CD8-positive, alpha-beta memory T cell (primary cell): ENCODE measurements at places on chromosomes 1 and 21. TPM values are rescaled to one million over a fixed set of nuclear protein-coding genes. Genes with fewer than 3 reads are reported as not detected.

The CBS gene
- polyA plus RNA-seq, result not detected

The IL23R gene
- 9.2 TPM for polyA plus RNA-seq

The C1orf87 gene
- not detected for polyA plus RNA-seq

The DTL gene
- polyA plus RNA-seq, result 0.23 TPM

The SLC45A1 gene
- 0.70 TPM for polyA plus RNA-seq

The PLD5 gene
- polyA plus RNA-seq, result not detected

The RGS1 gene
- 82.9 TPM for polyA plus RNA-seq

The GJC2 gene
- polyA plus RNA-seq, result not detected

The OR2L5 gene
- polyA plus RNA-seq, result not detected

The SYT6 gene
- polyA plus RNA-seq, result not detected

- DNase-seq, result peak; percentile 31
These were observed 2.2 kb downstream of the SLC19A1 start for GRCh38 chr21:45539796-45540600.

DNA sequence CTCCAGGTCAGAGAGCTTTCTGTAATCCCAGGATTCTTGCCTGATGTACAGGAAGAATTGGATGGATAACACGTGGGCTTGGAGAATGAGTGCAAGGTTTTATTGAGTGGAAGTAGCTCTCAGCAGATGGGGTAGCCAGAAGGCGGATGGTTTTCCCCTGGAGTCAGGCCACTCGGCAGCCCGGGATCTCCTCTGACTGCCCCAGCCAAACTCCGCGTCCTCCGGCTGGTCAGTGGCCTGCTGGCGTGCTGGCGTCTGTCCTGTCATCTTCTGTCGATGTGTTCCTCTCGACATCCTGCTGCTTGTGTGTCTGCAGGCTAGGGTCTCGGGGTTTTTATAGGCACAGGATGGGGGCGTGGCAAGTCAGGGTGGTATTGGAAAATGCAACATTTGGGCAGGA lies 27.4 kb upstream of the GJA9 start:
- no peak for DNase-seq

GRCh38 chr1:54809496-54810074 lies 8.5 kb upstream of the TTC22 start:
- DNase-seq, result no peak

DNA sequence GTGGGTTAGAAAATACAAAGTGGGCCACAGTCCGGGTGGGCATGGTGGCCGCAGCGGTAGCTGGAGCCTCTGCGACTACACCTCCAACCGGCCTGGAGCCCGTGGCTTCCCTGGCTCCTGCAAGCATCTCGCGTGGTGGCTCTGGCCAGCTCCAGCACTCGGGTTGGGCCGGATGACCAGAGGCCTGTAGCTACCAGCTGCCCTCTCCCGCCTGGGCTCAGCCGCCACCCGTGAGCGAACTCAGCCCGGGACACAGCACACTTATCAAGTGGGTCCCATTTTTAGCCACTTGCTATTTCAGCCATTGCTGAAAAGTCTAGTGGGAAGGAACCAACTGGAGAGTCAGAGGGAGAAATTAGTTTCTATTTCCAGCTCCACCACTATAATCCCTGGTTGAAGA lies 107.7 kb upstream of the CACYBP start:
- no peak for DNase-seq

DNA sequence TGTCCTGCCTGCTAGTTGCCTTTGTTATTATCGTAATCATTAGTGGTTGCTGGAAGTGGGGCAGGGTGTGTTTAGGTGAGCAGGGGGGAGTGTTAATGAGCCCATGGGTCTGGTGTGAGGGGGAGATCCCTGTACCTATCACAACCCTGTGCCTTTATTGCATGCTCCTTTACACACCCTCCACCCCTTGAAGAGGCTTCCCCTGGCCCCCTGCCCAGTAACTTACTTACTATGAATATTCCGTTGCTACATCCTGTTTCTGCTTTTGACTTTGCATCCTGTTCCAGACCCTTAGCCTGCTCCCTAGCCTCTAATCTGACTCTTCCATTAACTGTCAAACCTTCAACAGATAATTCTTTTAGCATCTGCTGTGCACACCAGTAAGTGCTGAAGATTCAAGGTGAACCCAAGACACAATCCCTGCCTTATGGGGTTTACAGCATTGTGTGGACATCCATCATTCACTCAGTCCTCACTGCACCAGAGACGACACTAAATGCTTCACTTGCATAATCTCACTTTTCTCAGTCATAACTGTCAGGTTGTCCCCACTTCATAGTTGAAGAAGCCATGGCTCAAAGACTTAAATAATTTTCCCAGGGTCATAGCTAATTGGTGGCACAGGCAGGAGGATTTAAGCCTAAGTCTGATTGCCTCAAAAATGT lies 47.9 kb downstream of the CDC7 start:
- DNase-seq, result no peak

DNA sequence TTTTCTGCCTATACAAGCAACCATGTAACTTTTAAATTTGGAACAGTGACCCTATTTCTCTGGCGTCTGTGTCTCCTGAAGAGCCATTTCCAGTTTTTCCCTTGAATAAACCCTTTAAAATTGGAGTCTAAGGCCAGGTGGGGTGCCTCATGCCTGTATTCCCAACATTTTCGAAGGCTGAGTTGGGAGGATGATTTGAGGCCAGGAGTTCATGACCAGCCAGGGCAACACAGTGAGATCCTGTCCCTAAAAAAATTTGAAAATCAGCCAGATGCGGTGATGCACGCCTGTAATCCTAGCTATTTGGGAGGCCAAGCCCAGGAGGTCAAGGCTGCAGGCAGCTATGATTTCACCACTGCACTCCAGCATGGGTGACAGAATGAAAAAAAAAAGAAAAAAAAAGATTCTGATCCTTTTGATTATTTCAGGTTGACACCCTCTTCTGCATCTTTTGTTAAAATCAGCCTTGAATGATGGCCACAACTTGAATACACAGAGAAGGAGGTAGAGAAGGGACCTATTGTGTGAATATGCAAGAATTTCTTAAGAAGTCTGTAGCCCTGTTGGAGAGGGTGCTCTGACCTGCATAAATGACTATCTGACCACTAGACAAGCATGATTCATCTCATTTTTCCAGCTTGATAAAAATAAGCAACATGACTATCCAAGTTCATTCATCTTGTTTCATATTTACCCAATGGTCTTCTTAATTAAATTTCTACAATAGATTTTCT lies 40.2 kb upstream of the PARP1 start:
- no peak for DNase-seq

- DNase-seq, result no peak
These were observed 17.7 kb downstream of the CLDN17 start for GRCh38 chr21:30148906-30149305.

DNA sequence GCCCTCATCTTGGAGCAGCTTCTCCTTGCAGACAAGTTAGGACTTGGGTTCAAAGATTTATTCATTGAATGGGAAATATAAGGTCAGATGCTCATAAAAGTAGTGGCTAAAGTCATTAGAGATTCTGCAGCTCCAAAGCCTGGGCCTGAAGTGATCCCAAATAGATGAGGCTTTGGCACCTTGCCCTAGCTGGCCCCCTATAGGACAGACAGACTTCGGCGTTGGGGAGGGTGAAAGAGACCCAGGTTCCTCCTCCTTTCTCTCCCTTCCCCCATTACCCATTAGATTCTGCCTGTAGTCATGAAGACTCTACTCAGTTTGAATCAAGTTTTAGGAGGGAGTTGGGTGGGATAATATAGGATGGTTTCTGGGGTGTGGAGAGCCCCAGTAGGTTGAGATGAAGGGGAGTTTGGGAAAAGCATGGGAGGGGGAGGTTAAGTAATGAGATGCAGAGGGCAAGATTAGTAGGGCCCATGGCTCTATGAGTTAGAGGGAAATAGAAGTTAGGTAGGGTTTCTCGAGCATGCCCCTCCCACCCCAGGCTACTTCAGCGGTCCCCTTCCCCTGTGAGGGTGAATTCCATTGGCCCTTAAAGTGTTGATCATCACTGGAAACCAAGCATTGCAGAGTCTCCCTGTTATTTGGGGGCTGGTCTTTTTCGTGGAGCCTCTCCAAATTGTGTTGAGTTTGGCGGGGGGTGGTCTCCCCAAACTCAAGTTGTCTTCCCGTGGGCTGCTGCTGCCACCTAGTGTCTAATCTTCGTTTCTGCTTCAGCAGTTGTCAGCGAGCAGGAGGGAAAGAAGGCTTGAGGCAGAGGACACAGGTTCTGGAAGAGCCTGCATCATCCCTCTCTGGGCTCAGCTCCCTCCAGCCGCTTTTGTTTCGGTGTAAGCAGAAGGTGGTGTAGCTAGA lies 2.1 kb upstream of the AHDC1 start:
- DNase-seq, result peak; percentile 67

DNA sequence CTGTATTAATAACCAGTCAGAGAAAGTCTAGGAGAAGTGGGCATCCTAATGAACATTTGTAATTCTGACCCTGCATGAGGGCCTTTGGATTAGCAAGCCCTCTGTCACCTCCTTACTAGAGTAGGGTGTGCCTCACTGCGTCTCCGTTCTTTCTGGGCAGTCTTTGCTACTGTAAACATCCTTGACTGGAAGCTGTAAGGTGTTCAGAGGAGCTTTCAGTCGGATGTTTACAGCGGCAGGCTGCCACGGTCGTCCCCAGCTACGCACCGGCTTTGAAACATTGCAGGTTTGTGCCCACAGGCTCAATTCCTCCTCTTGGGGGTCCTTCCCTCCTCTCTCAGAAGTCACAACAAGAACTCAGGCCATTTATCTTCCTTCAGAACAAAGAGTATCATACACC lies 29.4 kb upstream of the KCNQ4 start:
- no peak for DNase-seq

DNA sequence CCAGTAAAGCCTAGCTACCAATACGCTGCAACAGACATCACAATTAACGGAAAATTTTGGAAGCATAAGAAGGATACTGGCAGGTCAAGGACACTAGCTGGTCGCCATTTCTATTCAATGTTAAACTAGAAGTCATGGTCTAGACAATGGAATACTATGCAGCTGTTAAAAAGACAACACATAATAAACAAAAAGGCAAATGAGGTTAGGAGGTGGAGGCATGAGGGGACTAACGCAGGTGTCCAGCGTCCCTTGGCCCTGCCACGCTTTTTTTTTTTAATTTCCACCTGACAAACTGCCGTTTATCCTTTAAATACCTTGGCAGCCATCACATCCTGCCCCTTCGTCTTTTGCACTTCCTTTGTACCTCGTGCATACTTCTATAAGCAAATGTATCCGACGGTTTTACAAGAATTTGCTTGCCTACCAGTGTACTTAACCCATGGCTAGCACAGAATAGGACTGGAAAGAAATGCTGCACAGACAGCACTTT lies 698 bp upstream of the SLC22A15 start:
- DNase-seq, result no peak

DNA sequence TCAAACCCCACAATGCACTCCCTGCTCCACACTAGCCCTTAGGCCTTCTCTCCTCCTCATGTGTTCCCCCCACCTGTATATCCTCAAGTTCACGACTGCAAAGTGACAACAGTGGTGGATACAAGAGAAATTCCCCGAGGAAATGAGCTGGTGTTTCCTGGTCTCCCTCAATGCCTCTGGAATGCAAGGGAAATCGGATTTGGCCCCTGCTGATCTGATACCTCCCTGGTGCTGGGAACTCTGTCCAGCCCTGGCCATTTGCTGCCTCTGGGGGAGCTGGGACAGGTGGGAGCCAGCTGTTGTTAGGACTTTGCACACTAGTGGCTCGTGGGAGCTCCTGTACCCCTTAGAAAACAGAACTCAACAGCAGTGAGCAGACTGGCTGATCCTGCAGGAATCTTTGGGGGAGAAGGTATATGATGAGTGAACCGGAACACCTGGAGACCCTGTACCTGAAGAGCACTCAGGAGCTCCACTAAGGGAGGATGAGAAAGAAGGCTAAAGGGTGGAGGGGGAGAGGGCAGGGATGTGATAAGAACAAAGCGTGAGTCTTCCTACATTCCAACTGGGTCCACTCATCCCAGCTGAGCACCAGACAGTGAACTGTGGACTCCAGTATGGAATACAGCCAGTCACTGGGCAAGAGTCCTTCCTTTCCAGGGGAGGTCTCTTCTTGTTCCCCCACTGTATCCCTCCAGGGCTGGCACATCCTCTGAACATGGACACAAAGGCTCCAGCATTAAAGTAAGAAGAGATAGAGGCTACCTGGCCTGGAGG lies 69.3 kb downstream of the PLXNA2 start:
- DNase-seq, result no peak
